OCI-LY7 (cell line): ENCODE measurements at places on chromosomes 11 and 22.

DNA sequence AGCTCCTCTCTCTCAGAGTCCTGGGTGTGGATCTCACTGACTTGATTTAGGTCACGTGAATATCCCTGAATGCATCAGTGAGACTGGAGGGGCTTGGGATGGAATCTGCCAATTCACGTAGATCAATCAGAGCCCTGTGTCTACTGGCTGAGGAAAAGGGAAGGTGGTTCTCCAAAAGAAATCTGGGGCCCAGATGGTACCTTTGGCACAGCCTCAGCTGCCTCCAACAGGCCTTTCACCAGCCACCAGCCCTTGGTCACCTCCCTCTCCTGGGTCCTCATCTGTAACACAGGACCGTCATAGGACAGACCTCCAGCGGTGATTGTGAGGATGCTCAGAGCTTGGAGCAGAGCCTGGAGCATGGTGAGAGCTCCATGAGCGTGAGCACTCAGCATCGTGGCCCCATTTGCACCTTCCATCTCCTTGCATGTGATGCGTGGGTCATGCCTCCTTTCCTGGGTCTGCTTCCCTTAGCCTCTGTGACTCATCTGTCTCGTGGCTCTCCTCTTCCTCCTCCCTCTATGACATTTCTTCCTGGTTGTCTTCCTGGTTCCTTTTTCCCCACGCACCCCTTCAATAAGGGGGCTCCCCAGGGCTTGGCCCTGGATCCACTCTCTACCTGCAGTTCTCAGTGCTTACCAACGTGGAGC, 7.5 kb upstream of the MIEF1 start:
- DNase-seq = no peak

DNA sequence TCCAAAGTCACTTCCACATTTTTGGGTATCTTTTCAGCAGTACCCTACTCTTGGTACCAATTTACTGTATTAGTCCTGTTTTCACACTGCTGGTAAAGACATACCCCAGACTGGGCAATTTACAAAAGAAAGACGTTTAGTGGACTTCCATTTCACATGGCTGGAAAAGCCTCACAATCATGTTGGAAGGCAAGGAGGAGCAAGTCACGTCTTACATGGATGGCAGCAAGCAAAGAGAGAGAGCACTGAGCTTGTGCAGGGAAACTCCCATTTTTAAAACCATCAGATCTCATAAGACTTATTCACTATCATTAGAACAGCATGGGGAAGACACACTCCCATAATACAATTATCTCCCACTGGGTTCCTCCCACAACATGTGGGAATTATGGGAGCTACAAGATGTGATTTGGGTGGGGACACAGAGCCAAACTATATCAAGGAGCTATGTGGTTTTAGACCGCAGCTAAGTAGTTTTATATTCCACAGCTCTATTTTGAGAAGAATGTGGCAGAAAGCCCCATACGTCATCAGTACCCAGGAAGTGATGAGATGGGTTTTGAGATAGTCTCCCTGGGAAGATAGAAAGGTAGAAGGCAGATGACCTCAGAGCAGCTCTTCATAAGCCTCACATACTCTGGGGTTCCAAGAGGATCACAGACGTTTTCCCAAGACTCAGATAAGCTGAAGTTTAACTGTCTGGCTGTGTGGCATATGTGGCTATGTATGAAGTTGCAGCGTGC, 96.3 kb downstream of the APIP start:
- DNase-seq = no peak

GRCh38 chr11:36443661-36444060, 66.4 kb downstream of the TRAF6 start:
- no peak for DNase-seq

GRCh38 chr11:48170241-48171233, 46.1 kb upstream of the OR4B1 start:
- DNase-seq = peak; percentile 49

DNA sequence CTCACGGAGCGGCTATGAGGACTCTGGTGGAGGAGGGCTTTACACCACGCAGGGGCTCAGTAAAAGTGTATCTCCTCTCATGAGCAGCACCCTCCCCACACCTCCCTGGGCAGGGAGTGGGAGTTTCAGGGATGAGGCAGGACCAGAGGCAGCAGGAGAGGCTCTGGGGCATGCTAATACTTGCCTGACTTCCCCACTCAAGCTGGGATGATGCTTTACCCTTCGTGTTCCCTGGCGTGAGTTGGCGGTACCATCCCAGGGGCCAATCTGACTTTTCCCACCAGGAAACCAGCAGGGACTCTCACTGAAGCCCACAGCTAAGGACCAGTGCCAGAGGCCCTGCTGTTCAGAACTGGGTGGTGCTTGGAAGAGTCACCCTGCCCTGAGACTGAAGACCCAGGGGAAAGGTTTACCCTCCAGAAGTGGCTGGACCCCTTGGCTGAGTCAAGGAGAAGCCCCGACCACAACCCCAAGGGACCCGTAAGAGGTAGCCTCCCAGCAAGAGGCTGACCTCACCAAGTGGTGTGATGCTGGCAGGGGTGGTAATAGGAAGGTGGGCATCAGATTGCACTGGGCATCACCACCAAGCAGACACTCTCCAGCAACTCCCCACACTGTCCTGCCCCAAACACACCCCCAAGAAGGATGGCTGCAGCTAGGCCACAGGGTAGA, 65.6 kb downstream of the THAP12 start:
- DNase-seq = no peak

- no peak for DNase-seq
Measured at GRCh38 chr11:41660585-41660984, 201.1 kb upstream of the LRRC4C start.

- no peak for DNase-seq
Measured at GRCh38 chr22:49512487-49513165, 315.0 kb downstream of the BRD1 start.

DNA sequence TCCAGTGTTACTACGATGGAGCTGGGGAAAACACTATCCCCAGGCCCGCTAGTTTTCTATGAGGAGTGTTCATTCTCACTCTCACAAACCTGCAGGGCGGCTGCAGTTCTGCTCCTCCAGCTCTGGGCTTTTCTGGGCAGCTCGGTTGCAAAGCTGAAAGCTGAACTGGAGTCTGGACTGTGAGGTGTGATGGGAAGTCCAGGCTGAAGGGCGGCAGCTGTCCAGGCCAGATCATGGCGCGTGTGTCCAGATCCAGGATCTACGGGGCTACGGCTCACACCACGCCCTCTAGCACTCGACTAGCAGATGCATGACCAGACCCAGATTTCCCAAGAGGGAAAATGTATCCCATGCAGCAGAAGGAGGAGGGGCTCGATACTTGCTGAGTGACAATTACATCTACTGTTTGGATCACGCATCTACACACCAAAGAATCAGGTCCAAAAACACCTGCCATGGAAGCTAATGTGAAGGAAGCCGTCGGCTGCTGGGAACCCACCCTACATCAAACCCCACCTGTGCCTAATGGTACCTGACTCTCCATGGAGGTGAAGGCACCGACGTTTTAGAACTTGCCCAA, 555.0 kb downstream of the BRD1 start:
- DNase-seq = no peak

DNA sequence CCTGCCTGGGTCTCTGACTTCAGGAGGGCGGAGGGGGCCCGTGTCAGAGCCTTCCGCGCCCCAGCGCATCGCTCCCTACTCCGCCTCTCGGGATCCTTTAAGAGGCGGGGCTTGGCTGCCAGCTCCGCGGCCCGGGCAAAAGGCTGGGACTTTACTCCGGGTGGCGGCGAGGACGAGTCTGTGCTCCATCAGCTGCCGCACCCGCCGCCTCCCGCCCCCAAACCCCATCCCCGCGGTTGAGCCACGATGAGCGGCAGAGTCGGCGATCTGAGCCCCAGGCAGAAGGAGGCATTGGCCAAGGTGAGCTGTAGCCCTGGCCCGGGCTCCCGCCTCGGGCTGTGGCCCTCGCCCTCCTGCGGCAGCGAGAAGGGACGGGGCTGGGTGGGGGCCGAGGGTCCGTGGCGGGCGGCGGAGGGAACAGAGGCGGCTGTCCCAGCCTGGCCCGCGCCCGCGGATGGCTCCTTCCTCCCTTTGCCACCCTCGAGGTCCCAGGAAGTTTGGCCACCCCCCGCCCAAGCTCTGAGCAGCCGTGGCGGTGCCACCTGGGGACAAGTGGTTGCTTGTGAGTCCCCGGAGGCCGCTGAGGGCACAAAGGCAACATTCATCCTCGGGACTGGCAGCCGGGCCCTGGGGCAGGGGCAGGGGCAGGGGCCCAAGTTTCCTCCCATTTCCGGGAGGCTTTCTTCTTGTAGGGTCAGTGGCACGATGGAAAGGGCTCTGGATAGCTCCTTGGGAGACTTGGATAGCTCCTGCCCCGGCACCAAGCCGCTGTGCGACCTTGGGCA, at the start of gene SEC14L2:
SEC14L2 (plus strand) TSS at position 148 of the 785 bp plus-strand sequence; CDS start at position 247, 99 bp downstream.
- no peak for DNase-seq

GRCh38 chr11:116162886-116163230, 609.9 kb downstream of the BUD13 start:
- DNase-seq = no peak

DNA sequence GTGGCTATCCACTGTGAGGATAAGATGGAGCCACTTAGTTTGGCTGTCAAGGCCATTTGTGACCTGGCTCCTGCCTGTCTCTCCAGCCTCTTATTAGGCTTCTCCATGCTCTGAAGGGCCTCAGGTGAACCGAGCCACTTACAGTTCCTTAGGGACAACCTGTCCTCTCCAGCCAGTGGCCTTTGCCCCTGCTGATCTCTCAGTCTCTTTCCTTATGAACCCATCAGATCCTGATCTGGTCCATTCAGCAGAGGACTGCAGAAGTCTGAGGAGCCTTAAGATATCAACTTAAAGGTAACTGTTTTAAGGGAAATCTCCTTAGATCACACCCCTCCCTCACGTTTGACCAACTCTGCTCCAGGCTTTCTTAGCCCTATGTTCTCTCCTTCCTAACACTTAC, 2.4 kb downstream of the DUSP18 start:
- no peak for DNase-seq

DNA sequence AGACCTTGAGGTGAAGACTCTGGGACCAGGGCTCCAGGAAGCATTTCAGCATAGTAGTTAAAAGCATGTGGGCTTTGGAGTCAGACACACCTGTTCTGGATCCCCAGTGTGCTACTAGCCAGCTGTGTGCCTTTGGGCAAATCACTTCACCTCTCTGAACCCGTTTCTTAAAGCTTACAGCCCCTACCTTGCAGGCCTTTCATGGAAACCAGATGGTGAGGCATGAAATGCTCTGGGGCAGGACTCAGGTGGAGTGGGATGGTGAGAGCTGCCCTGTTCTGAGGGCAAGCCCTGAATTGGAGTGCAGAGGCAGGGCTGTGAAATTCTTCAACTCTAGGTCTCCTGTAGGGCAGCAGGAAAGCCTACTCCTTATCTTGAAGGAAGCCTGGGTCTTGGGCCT, 10.5 kb downstream of the UCP2 start:
- peak; percentile 39 for DNase-seq
